ENCODE measurements at places on chromosomes 12 and 14. TPM values are rescaled to one million over a fixed set of nuclear protein-coding genes. Genes with fewer than 3 reads are reported as not detected.

Gene ADCY6
- total RNA-seq: 51.9 TPM

Gene TBK1
- 24.2 TPM for total RNA-seq

Gene FIGNL2
- 0.40 TPM for total RNA-seq

Gene RNASE2
- 5.8 TPM for total RNA-seq

Gene C12orf56
- total RNA-seq: 0.99 TPM

Gene ZBTB42
- 0.99 TPM for total RNA-seq

Gene PPP1R1A
- 18.7 TPM for total RNA-seq

Gene ISM2
- total RNA-seq: 6.1 TPM

Gene NANOG
- total RNA-seq: 0.20 TPM

Gene PLCZ1
- 0.40 TPM for total RNA-seq

Gene A2M
- total RNA-seq: 175 TPM

Gene NKX2-8
- total RNA-seq: 0.11 TPM

Gene PAH
- total RNA-seq: 0.40 TPM

Gene ESPL1
- 3.0 TPM for total RNA-seq

Gene MORN3
- total RNA-seq: 0.79 TPM

Gene FAM181A
- total RNA-seq: 3.5 TPM

All from spinal cord (tissue), 10 donors.